HT-29 (cell line): ENCODE measurements at places on chromosomes 4 and X. TPM values are rescaled to one million over a fixed set of nuclear protein-coding genes. Genes with fewer than 3 reads are reported as not detected.

The ARHGAP10 gene
- total RNA-seq: 4.3 and 9.3 TPM in 2 replicates

The GPR119 gene
- total RNA-seq: not detected in 2 replicates

The XAGE2 gene
- total RNA-seq: not detected in 2 replicates

GRCh38 chr4:26937139-26937538 lies 76.5 kb downstream of the STIM2 start:
- no peak for DNase-seq

GRCh38 chr4:92651536-92651935 lies 347.8 kb downstream of the GRID2 start:
- DNase-seq: no peak

- no peak for DNase-seq
These were observed 41.2 kb upstream of the RNF150 start for GRCh38 chr4:141174457-141174856.

GRCh38 chrX:17588303-17588702 lies 149.0 kb upstream of the SCML1 start:
- DNase-seq: no peak

GRCh38 chr4:6324999-6325787 lies 55.5 kb downstream of the WFS1 start:
- DNase-seq: peak; percentile 58

DNA sequence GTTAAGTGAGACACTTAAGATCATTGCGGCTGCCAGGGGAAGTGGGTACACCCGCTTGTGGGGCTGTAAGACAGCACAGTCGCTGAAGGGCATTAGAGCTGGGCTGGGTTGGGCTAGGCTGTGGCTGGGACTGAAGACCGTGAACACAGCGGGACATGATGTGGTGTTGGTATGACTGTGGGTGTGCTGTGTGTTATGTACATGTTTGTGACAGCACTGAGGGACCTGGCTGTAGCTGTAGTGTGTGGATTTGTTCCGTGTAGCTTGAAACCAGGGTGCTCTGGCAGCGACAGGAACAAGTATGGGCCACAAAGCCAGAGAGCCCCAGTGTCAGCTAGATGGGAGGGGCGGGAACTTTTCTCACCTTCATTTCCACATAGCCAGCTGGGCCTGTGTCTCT lies 82.1 kb downstream of the NHSL2 start:
- DNase-seq: no peak

DNA sequence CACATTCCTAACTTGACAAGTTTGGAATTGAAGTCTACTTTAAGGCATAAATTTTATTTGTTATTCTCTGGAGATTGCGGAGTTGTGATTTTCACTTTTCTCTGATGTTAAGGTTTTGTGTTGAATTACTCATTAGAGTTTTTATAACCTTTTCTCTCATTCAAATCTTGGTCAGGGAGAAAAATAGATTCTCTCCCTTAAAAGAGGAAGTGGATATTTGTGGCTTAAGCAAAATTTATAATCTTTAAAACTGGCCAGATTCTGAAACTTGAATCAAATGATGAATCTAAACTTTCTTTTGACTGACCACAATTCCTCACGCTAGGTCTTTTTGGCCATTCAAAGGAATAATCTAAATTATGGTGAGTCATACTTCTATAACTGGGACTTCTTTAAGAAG lies 361.4 kb downstream of the TEX13C start:
- no peak for DNase-seq

DNA sequence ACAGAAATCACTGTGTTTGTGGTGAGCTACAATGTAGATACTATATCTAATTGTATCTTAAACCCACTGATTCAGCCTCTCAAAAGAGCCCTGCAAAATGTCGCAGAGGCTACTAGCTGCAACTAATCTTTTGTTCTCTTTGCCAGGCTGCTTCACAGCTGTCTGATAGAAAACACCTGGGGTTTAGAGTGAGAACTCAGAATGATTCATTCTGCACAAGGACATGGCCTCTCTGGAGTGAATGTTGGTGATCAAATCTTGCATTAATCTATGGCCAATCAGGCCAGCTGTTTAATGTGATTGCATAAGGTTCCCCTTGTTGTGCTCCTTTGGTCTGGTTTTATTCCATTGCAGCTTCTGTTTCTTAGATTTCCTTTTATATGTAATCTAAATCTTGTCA lies 100.3 kb downstream of the EMCN start:
- DNase-seq: no peak

- DNase-seq: no peak
These were observed 94.5 kb downstream of the NAF1 start for GRCh38 chr4:163072222-163072621.

GRCh38 chr4:83569429-83569828 lies 33.5 kb downstream of the GPAT3 start:
- no peak for DNase-seq

- peak; percentile 66 for DNase-seq
These were observed 138.6 kb upstream of the APOOL start for GRCh38 chrX:84865113-84865512.

GRCh38 chr4:120753854-120754253 lies 168.7 kb downstream of the PRDM5 start:
- no peak for DNase-seq

DNA sequence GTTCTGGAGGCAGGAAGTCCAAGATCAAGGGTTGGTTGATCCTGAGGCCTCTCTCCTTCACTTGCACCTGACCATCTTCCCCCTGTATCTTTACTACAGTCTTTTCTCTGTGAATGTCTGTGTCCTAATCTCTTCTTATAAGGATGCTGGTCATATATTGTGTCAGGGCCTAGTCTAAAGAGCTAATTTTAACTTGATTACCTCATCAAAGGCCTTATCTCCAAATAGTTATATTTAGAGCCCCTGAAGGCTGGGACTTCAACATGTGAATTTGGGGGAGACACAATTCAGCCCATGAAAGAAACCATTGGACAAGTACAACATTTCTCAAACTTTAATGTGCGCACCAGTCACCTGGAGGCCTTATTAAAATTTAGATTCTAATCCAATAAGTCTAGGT lies 62.8 kb upstream of the DYNLT3 start:
- DNase-seq: no peak

- DNase-seq: no peak
These were observed 19.3 kb downstream of the TSPAN5 start for GRCh38 chr4:98639108-98639507.

- DNase-seq: no peak
These were observed 56.2 kb upstream of the MAPK10 start for GRCh38 chr4:86416081-86416480.

DNA sequence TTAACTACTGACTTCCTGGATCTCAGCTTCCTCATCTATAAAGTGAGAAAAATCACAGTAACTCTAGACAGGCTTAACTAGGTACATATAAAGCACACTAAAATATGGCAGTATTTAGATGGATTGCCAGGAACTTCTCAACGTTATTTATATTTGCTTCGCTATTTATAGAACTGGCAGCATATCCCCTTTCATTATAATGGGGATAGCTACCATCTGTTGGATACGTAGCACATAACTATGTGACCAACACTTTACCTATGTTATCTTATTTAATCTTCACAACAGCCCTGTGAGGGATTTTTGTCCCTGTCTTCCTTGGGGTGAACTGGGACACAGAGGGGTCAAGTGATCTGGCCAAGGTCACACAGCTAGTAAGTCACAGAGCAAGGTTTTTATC lies 64.6 kb downstream of the ENPEP start:
- no peak for DNase-seq

GRCh38 chrX:130566028-130566683 lies 164.4 kb downstream of the RBMX2 start:
- no peak for DNase-seq

- no peak for DNase-seq
These were observed 153.8 kb downstream of the NR3C2 start for GRCh38 chr4:148288448-148288847.

DNA sequence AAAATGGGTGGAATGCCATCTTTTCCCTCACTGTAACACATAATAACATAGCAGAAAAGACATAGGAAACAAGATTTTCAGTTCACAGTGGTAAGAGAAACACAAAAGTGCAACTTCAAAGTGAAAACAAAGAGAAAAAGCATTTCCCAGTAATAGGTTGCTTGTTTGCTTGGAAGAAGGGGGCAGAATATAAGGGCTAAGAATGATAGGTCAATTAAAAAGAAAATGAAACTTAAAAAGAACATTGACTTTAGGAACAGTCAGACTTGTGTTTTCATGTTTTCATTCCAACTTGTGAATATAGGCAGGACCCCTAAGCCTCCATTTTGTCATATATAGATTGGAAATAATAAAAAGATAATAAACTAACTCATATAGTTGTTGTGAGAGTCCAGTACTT lies 168.2 kb upstream of the PPP3CA start:
- no peak for DNase-seq

GRCh38 chrX:130204647-130205046 lies 32.9 kb downstream of the RAB33A start:
- no peak for DNase-seq

- no peak for DNase-seq
These were observed 11.1 kb downstream of the ADH1C start for GRCh38 chr4:99341426-99341825.

DNA sequence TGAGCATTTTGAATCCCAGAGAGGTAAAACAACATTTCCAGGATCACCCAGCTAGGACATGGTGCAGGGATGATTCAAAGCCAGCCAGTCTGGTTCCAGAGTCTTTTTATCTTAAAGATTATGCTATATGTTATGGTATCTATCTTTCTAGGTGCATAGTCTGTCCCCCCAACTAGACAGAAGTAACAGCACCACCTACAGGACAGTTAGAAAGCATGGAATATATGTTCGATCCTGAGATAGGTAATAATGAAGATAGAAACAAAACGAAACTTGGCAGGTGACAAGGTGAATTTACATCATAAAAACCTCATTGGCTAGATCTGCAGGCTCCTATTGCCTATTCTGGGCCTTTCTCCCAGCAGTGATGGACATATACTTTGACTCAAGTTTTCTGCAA lies 723.2 kb downstream of the SMARCA1 start:
- peak; percentile 52 for DNase-seq

DNA sequence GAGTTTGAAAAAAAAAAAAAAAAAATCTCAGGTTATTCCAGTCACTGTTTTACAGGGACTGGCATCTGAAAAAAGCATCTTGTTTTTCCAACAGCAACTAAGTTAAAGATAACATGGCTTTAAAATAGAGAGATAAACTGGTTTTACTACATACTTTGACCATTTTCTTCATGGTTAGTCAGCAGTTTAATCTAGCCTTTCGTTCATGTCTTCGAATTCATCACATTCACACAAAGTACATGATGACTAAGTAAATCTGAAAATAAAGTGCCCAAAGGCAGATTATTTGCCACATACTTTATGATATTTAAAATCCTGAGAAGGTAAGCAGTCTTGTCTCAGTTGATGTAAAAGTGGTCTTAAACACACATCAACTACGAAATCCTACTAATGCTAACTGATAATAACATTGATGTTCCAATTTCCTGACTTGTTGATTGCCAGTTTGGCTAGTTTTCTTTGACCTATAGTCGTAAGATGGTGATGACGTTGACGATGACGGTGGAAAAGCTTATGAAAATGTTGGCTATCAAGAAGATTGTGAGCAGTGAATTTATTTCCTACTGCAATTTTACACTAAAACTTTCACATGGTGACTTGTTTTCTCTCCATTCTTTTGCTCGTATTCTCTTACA lies 540.5 kb upstream of the BOD1L1 start:
- DNase-seq: no peak

- DNase-seq: peak; percentile 67
These were observed 185.7 kb downstream of the AFAP1 start for GRCh38 chr4:7753931-7754465.

DNA sequence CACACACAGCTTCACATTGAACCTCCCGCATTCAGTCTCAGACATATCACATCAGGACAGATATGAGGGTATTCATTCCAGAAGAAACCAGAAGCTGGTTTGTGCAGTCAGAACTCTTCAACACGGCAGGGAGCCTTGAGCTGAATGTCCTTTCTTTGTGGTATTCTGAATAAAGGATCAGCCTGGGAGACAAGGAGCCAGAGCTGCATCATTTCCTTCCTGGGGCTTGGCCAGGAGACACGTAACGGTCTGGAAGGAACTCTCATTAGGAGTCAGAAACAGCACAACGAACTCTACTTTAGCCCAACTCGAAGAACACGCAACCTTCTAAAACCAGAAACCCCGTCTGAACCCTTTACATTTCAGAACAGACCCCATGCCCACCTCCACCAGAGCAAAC lies 46.4 kb downstream of the KDR start:
- no peak for DNase-seq

DNA sequence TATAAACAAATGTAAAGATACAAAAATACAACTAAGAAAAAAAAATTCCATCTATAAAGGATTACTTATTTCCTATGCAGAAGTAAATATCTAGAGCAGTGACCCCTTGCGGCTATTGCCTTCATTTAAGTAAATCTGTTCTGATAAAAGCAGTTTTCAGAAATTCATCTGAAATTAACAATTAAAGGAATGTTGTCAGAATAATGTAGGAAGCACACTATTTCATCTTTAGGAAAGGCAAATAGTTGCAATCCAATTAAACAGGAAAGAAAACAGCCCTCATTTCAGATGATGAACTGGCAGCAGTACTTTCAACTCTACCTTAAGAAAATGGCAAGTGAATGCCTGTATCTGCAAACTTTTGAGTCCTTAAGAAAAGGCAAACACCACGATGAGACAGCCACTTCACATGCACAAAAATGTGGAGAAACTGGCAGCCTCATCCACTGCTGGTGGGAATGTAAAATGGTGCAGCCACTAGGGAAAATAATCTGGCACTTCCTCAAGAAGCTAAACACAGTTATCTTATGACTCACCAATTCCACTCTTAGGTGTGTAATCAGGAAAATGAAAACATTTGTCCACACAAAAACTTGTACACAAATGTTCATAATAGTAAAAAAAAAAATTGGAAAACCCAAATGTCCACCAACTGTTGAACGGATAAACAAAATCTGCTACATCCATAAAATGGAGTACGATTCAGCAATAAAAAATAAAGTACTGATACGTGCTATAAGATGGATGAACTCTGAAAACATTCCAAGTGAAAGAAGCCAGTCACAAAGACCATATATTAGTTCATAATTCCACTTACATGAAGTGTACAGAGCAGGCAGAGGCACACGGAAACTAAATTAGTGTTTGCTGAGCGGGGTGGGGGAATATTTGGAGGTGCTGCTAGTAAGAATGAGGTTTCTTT lies 2.0 kb upstream of the THAP9 start:
- DNase-seq: peak; percentile 54

DNA sequence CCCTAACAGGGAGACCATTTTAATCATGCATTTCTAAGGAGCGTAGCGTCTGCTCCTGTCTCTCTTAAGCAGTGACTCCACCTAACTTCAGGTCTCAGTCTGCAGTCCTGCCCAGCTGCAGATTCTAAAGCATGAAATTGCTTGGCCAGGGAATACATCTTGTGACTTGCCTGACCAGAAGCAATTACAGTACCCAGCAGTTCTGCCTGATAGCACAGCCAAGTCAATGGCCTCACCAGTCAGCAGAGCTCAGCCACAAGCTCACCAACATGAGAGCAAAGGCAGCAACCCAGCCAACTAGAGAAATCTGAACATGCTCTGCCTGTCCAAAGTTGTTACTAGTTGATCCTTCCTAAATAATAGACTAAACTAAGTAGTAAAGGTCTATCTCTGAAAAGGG lies 2011.9 kb upstream of the PCDH10 start:
- DNase-seq: no peak
